MCF 10A (cell line): ENCODE measurements at places on chromosomes 5 and 9. TPM values are rescaled to one million over a fixed set of nuclear protein-coding genes. Genes with fewer than 3 reads are reported as not detected.
A peak's percentile ranks its signal among the peaks of the same experiment; 100 is the strongest.

IFNA21 gene
- not detected in 2 replicates for total RNA-seq

PIK3R1 gene
- total RNA-seq, result 124 and 151 TPM in 2 replicates

SMIM33 gene
- not detected in 2 replicates for total RNA-seq

DNA sequence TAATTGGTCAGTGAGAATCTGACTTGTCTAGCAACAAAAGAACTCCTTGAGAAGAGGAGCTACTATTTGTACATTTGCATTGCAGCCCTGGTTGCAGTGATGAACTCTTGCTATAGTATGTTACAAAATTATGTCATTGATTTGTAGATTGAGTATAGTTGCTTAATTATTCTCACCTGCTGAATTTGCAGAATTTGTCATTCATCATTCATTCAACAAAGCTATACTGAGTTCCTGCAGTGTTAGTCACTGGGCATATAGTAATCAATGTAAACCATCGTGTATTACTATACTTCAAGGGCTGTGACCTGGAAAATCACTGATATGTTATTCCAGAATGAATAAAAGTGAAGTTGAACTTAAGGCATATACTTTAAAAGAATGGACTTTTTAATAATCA, 50.1 kb downstream of the SLC1A3 start:
- peak; percentile 27 for DNase-seq

DNA sequence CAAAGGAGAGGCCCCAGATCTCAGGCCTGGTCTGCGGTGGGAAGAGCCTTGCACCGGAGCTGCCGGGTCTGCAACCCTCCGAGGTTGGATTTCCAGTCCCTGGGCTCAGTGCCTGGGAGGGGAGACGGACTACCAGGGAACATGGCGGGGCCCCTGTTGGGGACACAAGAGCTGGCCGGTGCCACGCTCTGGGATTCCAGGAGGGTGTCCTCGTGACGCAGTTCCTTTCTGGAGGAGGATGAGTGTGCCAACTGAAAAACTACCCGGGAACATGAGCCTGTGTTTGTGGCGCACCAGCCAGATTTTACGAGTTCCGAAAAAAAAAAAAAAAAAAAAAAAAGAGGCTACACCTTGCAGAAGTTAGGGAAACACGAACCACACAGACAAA, 9.0 kb downstream of the NRARP start:
- DNase-seq, result no peak

GRCh38 chr9:25449503-25449902, 228.7 kb downstream of the TUSC1 start:
- DNase-seq, result peak; percentile 1

- no peak for DNase-seq
Observed at GRCh38 chr5:112270299-112271293, 148.5 kb downstream of the EPB41L4A start.
